ENCODE measurements at places on chromosomes 1 and 21.

- DNase-seq: no peak
Measured at GRCh38 chr1:178470411-178470960, 26.3 kb downstream of the CLEC20A start.

- DNase-seq: no peak
Measured at GRCh38 chr1:99672038-99672437, 26.1 kb downstream of the PALMD start.

GRCh38 chr21:31184459-31184858 lies 146.2 kb upstream of the KRTAP19-8 start:
- no peak for DNase-seq

- DNase-seq: no peak
Measured at GRCh38 chr1:115790846-115791245, 22.3 kb upstream of the CASQ2 start.

DNA sequence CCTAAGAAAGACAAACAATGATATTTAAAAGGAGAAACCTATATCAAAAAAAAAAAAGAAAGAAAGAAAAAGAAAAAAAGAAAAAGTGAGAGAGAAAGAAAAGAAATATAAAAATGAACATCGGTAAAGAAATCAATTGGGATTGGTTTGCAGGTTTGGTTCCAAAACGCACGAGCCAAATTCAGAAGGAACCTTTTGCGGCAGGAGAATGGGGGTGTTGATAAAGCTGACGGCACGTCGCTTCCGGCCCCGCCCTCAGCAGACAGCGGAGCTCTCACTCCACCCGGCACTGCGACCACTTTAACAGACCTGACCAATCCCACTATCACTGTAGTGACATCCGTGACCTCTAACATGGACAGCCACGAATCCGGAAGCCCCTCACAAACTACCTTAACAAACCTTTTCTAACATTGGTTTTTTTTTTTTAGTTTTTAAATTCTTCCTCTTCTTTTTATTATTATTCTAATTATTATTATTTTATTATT lies 11.7 kb downstream of the LHX9 start:
- DNase-seq: no peak

DNA sequence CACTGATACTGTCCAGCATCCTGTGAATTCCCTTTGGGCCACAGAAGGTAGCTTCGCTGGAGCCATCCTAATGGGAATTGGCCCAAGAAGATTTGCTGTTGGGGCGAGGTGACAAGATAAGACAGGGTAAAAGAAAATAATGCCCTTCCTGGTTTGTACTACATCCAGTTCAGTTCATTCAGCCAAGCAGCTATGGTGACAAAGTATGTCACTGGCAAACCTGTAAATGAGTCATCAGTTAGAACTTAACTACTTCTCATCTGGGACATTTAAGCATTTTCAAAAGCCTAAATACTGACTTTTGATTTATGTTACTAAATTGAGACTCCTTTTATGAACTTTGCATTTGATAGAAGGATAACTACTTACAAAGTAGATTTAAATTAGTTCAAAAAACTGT lies 54.2 kb downstream of the WDR64 start:
- no peak for DNase-seq

DNA sequence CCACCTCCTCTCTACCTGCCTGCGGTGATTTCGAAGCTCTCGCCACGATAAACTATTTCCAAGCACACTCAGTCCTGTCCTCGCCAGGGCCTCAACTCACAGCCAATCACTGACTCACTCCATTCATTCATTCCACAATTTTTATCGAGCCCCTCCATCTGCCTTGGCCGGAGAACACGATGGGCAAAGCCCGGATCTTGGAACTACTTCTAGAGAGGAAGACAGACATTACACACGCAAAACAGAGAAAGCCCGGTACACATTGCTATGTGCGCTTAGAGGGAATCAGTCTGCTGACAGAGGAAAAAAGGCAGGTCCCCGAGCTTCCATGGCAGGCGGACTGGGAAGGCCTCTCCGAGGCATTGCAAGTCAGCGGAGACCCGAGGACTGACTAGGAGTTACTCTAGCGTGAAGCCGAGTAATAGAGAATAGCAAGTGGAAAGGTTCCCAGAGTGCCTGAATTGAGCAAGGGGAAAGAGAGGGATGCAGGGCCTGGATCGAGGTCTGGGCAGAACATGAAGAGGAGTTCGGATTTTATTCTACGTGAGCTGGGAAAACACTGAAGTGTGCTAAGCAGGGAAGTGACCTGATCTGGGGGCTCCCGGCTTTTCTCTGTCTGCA lies 54.2 kb upstream of the DNAJC6 start:
- no peak for DNase-seq

DNA sequence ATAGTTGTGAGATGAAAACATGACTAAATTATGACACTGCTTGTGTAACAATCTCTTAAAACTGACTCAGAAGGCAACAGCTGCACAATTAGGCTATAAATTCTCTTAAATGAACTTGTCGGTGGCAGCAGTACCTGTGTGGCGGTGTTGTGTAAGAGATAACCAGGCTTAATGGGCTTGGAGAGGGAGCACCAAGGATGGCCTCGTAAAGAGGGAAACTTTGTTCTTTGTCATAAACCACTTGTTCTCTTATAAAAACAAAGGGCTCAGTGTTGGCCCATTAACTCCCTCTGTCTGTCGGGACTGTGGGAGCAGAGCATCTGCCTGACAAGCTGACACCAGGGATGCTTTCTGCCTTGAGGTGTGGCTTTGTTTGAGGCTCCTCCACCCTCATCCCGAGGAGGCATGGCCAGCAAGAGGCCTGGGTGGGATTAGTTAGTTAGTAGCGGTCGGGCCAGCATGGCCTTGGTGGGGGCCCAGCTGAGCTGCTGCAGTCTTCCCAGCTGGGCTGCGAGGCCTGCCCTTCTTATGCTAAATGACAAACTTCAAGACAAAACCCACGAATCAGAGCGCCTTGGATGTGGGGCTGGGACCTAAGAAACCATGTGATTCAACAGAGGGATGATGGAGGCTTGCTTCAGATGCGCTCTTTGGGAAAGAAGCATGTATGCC lies 171.4 kb downstream of the CAMTA1 start:
- DNase-seq: no peak

DNA sequence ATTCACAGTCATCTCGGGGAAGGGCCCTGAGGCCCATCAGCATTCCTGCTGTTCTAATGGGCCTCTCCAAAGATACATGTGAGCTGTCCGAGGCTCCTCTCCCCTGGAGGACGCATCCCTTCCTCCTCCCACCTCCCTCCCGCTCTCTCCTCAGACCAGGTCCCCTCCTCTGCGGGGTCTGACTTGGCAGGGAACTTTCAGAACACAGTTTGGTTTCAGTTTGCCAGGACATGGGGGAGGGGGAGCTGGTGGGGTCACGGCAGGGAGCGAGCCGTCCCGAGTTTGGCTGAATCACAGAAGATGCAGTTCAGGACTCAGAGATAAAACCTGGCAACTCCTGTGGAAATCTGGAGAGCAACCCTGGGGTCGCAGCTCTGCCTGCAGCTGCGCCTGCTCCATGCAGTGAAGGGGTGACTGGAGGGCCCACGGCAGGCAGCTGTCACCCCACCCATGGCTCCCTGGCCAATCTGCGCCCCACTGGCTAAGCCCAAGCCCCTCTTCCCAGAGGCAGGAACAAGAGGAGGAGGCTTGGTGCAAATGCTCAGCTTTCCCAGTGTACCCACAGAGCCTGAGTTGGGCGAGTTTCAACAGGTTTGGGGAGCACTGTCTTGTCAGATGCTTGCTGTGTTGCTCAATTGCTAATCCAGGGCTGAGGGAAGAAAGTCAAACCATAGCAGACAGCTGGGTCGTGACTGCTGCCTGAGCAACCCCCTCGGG lies 5.7 kb downstream of the WNT4 start:
- no peak for DNase-seq

DNA sequence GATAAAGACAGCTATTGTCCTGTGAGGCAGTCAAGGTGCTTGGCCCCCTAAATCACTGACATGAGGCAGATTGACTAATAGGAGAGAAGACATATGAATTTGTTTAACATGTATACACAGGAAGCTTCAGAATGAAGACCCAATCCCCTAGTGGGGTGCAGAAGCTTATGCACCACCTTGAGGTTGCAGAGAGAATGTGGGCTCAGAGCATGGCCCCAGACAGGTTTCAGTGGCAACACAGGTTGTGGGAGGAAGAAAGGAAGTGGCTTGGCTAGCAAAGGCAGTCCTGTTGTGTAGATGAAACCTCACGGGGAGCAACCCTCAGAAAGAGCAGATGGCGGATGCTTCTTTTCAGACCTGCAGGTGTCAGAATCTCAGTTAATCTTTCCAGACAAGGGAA lies 37.0 kb upstream of the PARP1 start:
- DNase-seq: no peak

GRCh38 chr21:34180826-34181359 lies 107.5 kb downstream of the MRPS6 start:
- DNase-seq: no peak

DNA sequence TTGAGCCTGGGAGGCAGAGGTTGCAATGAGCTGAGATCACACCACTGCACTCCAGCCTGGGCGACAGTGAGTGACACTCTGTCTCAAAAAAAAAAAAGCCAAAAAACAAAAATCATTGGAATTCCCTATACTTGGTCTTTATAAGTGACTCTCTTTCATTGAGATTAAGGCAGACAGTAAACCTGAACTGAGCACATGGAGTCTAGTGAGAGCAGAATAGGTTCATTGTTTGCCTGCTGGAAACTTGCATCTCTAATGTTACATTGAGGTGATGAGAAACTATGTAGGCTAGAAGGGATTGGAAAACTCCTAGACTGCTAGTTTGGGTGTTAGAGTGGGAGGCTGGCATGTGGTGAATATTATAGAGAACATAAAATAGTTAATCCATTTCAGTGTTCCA lies 25.4 kb downstream of the MAST2 start:
- no peak for DNase-seq

DNA sequence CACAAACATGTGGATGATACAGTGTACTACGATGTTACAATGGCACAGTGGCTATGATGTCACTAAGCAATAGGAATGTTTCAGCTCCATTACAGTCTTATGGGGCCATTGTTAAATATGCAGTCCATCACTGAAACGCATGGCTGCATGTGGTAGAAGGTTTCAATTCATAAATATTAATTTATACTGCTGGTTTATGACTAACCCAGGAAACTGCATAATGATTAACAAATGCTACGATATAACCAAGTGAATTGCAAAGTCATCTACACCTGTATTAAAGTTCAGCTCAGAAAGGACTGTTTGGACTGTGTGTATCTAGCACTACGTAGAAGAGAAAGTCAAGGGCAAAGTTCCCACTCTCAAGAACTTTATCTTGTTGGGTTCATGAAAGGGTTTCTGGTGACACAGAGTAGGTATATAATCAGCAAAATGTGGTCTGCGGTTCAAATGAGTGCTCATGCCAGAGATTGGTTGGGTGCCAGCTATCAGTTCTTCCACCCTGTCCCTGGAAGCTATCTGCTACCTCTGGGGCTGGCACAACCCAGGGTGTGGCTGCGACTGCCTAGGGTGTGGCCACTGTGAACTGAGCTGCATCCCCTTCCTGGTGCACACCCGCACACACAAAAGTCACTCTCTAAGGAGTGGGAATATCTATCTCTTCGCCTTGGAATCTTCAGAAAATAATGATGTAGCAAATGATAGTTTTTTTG lies 14.8 kb downstream of the MGST3 start:
- no peak for DNase-seq

- no peak for DNase-seq
Measured at GRCh38 chr1:14996133-14997050, 157.2 kb upstream of the TMEM51 start.

DNA sequence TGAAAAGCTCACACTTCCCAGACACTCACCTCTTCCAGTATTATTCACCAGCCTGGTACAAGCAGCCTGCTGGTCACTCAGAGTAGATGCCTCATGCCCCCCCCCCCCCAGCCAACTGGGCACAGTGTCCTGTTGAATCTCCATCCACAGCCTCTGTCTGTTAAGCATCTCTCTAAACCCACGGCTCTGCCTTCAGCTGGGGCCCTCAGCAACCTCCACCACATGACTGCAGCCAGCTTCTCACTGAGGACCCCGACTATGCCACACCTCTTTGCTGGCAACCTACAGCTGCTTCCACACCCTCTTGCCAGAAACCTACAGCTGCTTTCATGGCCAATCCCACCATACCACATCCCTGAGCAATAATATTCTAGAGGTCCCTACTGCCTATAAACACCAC lies 113.1 kb downstream of the RHOU start:
- DNase-seq: no peak

- DNase-seq: no peak
Measured at GRCh38 chr1:81119319-81119718, 681.4 kb upstream of the ADGRL2 start.

DNA sequence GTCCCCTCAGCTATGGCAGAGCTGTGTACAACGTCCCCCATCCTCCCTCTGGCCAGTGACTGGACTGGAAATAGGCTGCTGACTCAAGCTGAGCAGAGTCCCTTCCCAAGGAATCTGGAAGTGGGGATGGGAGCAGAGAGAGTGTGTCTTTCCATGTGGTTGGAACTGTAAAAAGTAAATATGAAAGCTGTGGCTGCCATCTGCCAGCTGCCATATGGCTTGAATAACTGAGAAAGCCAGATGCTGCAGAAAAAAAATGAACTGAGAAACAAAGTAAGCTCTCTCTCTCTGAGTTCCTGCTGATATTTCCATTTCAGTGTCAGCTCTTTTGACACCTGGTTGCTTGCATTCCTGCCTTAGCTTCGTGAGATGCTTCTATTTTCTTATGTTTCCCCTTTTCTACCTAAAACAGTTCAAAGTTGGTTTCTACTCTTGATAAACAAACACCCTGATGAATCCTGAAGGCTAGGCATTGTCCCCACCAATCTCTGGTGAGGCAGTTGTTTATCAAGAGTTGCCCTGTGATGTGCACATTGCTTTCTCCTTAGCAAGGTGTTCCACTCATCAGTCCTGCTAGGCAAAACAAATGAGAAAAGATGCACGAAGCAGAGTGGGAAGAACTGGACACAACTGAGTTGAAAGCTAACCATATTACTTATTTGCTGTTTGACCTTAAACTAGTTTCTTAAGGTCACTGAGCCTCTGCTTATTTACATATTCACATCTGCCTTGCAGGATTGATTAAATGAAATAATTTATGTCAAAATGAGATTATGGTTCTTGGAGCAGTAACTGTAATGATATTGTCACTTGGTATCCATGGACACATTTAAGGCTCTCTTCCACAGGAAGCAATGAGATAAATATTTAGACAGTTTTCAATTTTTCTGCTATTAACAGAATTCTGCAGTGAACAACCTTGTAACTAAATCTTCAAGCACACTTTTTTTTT lies 16.6 kb upstream of the DR1 start:
- no peak for DNase-seq

GRCh38 chr1:112937495-112937894 lies 18.5 kb downstream of the SLC16A1 start:
- no peak for DNase-seq

DNA sequence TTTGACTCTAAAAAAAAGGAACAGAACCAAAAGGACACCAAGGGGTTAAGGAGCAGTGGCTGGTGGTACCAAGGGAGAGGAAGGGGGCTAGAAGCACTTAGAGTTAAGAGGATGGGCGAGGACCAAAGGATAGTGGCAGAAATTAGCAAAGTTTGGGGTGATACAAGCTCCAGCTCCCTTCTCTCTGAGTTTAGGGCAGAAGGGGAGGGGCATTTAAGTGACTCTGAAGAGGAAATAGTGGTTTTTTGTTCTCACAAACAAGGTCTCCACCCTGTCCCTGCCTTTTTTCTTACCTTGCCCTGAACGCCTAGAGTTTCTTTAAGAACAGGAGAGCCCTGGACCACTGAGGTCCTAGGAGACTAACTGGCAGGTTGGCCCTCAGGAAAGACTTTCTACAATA lies 3.3 kb downstream of the CDC42SE1 start:
- DNase-seq: no peak
